NCI-H1417 (cell line): ENCODE measurements at places on chromosomes 2 and 18.

GRCh38 chr2:84194181-84194580 lies 264.9 kb downstream of the SUCLG1 start:
- DNase-seq: no peak

DNA sequence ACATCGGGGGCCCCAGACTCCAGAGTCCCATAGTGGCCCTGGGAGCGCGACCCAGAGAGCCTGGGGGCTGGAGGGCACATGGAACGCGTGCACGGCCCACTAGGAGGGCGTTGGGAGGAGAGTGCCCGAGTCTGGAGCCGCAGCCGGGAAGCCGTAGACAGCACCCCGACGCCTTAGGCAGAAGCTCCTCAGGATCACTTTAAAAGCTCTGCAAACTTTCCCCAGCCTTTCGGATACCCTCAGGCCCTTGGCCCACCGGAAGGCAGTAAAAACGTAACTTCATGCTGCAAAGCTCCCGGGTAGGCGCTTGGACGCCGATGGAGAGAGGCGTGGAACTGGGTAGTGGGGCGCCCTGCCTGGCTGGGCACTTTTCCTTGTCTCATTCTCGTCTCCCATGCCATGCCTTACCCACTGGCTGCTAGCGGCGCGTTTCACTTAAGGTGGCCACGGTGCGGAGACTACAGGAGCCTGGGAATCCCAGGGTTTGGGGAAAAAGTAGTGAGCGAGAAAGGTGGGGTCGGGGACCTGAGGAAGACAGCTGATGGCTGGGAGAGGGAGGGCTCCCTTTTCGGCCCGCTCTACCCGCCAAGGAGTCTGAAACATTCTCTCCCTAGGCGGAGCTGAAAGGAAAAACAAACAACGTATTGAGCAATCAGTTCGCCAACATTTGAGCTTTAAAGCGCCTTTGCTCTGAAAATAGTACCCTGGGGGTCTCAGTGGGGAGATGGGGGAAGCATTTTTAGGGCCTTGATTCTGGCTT lies 141.8 kb downstream of the MEIS1 start:
- DNase-seq: no peak

GRCh38 chr2:36676364-36676763 lies 20.1 kb upstream of the VIT start:
- no peak for DNase-seq

GRCh38 chr2:26608557-26608956 lies 32.6 kb downstream of the CIB4 start:
- no peak for DNase-seq

GRCh38 chr18:64986906-64987495 lies 763.8 kb upstream of the CDH7 start:
- no peak for DNase-seq

- peak; percentile 57 for DNase-seq
These were observed 458 bp downstream of the HYCC2 start for GRCh38 chr2:201070948-201071478.

GRCh38 chr2:98565286-98565860 lies 42.9 kb downstream of the COA5 start:
- DNase-seq: no peak
